CD4-positive, alpha-beta T cell treated with Interleukin-21 for 1 hour (primary cell): ENCODE measurements at places on chromosomes 12 and 14.

- no peak for DNase-seq
These were observed 32.2 kb downstream of the BRAP start for GRCh38 chr12:111653596-111653995.

DNA sequence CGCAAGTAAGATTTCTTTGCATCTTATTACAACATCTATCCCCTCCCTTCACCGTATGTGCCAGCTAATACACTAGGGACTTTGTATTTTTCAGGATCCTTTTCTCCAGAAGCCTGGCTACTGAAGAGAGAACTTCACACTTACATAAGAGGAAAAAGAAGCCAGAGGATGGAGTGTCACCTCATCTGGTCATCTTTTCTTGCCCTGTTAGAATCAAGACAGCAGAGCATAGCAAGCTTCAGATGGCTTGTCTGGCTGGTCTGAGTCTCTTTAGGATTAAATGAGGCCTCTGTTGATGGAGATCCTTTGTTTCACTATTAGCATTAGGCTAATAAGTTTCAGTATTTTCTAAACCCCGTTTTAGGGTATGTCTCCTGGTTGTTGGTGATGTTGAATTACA is 14.4 kb upstream of the AACS start:
- no peak for DNase-seq

DNA sequence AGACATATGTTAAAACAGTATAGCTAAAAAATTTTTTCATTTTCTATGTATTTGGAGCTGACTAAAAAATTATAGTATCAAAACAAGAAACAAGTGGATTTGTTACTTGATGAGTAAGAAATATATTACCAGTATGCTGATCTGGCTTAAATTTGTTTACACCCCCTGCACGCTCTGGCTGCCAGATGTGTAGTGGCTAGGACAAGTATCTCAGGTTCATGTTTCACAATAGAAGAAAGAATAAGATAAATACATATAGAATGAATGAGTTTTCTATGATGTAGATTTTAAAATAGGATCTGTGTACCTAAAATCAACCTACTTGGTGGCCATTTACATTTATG is 13.1 kb downstream of the NAA30 start:
- DNase-seq, result no peak

- no peak for DNase-seq
These were observed 1030.6 kb downstream of the VRK1 start for GRCh38 chr14:97827746-97828145.

GRCh38 chr12:103013741-103014300 is 56.3 kb downstream of the ASCL1 start:
- no peak for DNase-seq
